ENCODE measurements at places on chromosomes 3 and 15.

DNA sequence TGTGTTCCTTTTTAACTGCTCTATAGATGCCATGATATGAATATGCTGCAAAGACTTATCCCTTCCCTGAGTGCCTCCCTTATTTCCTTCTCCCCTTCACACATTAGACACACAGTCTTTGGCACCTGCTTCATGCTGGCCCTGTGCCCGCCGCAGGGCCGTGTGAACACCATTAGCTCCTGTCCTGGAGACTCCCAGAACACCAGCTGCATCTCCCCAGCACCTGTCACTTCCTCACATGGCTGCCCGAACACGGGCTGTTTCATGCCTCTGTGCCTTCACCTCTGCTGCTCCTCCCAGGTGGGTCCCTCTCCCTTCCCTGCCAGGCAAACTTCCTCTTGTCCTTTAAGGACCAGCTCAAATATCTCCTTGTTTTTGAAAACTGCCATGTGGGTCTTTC, 40.5 kb upstream of the SEC13 start:
- DNase-seq, result no peak

- no peak for DNase-seq
Measured at GRCh38 chr15:36544518-36545466, 34.6 kb upstream of the CDIN1 start.

DNA sequence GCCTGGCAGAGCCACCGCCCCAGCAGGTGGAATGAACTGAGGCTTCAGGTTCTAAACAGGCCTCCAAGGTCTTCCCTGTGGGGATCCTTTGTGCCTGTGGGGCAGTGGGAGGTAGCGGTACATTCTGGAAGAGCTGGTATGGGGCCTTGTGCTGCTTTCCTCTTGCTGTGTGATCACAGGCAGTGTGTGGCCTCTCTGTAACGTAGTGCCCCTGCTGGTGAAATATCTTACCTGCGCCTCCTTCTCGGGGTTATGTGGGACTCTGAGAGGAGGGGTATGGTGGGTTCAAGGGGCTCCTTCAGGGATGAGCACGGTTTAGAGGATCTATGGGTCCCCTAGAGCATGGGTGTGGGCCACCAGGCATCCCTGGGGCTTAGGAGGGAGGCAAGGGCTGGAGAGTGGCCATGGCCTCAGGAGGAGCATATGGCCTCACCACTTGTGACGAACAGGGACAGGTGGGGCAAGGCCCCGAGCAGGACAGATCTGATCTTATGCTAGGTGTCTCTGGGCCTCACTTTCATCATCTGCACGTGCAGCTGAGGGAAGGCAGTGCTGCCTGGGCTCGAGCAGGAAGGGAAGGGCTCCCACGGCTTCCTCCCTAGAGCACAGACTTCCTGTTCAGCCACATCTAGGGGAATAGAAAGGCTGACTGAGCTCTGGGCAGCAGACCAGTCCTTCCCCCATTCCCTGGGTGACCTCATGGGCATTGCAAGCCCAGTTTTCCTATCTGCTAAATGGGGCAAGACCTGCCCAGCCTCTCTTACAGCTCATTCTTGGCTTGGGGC, 1.9 kb upstream of the ALS2CL start:
- DNase-seq, result peak; percentile 81

- peak; percentile 18 for DNase-seq
Measured at GRCh38 chr3:139940622-139941021, 5.6 kb downstream of the CLSTN2 start.

DNA sequence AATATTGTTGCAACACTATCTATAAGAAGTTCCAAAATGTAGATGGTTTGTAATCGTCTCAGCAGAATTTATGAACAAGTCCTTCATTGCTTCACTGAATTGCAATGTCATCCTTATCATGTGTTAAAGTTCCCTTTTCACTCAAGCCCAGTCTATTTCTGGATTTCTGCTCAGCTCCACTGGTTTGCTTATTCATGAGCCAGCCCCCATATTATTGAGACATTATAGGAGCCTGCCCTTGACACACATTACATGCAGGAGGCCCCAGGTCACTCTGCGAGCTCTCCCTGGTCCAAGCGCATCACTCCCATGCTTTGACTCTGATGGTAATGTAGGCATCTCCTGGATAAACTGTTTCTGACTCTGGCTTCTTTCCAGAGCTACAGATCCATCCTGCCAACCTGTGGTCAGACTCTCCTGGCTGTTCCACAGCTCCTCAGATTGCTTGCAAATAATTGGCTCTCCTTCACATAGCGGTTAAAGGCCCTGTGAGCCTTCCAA, 56.9 kb downstream of the ABTB1 start:
- no peak for DNase-seq

GRCh38 chr3:140899363-140899762, 42.3 kb upstream of the SLC25A36 start:
- no peak for DNase-seq

- DNase-seq, result peak; percentile 99
Measured at GRCh38 chr3:150408221-150409124, at the start of gene TSC22D2. TSC22D2 (plus strand) TSS chr3:150408298; CDS start chr3:150409351, 1,053 bp downstream.

DNA sequence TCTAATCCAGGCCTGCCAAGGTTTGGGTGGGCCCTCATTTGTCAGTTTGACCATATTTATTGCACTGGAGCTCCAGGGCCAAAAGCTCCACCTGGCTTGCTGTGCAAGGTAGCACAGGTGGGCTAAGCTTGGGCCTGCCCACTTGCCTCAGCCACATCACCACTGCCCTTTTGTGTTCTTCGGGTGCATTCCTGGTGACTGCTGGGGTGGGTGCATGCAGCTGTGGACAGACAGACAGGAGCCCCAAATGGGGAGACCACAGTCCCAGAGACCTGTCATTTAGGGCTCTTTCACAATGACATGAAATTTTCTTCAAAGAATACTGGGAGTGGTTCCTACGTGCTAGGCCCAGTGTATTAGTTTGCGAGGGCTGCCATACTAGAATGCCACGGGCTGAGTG, 2.7 kb downstream of the MESP2 start:
- no peak for DNase-seq

- no peak for DNase-seq
Measured at GRCh38 chr15:65512189-65512588, 5.3 kb downstream of the DPP8 start.

DNA sequence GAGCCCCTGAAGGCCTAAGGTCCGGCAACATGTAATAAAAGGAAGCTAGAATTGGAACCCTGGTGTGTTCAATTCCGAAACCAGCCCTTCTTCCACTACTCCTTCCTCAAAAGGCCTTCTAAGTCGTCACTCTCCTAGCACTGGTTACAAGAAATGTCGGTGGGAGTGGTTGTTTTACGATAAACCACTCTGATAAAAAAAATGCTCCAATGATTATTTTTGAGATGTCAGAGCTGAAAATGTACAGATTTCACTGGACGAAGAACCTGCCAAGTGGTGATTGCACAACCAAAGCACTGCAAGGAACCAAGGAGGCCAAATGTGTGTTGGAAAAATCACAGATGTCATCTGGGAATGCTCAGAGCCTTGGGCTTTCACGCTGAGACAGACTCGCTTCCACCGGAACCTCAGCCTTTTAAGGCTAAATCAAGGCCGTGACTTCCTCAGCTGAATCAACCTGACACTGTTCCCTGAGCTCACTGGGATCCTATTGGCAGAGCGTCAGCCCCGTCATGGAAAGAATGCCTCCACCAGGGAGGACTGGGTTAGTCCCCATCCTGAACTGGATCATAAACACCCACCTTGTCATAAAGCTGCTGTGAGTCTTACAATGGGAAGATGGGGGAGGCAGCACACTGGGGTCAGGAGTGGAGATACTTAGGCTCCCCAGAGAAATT, 108.1 kb upstream of the THBS1 start:
- DNase-seq, result no peak

DNA sequence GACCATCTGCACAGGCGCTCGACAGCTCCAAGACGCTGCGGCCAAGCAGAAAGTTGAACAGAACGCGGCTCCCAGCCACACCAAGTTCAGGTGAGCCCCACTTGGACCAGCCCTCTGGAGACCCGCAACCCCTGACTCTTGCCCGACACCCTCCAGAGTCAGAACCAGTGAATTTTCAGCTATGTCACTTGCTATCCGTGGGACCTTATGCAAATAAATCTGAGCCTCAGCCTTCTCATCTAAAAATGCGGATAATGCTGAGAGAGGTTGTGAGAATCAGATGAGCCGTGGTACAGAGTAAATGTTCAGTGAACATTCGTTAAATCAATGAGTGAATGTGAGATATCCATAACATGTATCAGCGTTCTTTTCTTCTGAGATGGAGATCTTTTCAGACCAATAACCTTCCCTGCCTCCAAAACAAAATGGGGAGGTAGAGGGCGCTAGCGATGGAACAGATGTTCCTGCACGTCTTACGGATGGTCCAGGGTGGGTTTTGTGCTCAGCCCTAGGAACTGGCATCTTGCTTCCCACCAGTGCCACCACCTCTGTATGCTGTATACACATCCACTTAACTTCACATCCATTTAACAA, 524 bp downstream of the MRPS11 start:
- no peak for DNase-seq

DNA sequence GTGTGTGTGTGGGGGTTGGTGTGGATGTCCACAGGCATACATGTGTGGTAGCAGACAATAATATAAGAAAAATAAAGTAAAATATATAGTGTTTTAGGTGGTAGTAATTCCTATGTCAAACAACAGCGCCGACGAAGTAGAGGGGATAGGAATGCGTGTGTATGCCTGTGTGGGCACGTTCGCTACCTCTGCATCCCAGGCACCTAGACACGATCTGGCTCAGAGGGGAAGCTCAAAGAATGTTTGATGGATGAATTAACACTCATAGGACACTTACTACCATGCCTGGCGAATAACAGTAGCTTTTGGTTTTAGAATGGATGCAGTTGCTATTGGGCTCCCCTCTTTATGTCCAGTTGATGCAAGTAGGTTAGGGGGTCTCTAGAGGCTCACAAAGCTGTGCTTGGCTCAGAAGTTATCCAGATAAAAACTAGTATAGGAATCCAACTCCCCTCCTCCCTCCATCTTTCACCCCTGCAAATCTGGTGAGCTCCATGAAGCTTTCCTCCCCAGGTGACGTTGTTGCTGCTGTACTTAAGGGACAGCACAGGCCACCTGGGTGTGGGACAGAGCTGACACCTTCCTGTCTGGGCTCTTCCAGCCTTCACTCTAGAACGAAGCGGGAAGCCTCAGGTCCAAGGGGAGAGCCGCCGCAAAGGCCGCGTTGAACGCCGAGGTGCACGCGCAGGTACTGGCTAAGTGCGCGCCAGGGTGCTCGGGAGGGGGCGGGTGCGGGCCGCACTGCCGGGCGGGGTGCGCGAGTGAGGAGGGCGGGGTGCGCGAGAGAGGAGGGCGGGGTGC, 192.6 kb upstream of the LYSMD4 start:
- peak; percentile 90 for DNase-seq

DNA sequence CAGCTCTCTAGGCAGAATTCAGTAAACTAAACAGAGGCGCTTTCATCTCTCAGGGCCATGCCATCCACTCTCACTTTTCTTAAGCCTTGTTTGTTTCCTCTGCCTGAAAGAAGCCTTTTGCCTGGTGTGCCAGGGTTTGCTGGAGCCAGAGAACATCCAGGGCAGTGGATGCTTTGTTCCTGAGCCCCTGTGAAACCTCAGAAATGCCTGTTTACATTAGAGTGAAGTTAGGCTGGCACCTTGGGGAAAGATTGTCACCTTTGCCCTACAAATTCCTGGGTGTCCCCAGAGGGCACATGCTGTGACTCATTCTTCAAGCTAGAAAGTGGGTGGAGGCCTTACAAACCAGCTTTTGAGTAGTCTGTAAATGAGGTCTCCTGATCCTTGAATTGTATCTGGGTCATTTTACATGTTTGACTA, 10.7 kb upstream of the TRAK1 start:
- DNase-seq, result no peak

GRCh38 chr3:162072656-162073164, 576.1 kb downstream of the OTOL1 start:
- DNase-seq, result no peak

DNA sequence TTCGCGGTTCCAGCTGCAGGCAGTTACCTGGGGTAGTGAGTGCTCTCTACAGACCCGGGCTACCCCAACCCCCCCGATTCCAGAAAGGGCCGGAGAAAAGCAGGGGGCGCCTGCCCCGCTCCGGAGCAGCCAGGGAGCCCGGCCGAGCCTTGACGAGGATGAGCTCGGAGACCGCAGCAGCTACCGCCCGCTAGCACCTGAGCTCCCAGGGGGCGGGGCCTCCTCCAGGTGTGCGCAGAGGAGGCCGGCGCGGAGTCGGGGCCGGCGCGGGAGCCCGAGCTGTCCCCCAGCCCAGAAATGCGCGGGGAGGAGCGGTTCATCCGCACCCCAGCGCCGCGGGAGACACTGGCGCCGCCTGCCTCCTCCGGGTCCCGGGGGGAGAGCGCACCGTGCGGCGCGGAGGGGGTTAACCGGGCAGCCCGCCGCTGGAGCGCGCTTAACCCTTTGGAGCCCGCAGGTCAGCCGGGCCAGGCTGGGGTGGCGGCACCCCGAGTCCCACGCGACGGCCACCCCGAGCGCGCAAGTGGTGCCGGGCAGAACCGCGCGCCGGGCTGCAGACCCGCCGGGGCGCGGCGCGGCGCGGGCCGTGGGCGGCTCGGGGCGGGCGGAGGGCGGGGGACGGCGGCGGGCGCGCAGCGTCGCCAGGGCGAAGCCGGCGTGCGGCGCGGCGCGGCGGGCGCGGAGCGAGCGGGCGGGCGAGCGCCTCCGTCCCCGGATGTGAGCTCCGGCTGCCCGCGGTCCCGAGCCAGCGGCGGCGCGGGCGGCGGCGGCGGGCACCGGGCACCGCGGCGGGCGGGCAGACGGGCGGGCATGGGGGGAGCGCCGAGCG, at the start of gene CACNA1D:
Gene CACNA1D, plus strand, starts transcription at position 649 of the 829 bp plus-strand sequence. CDS start 556 bp downstream, outside the sequence.
- DNase-seq, result no peak

DNA sequence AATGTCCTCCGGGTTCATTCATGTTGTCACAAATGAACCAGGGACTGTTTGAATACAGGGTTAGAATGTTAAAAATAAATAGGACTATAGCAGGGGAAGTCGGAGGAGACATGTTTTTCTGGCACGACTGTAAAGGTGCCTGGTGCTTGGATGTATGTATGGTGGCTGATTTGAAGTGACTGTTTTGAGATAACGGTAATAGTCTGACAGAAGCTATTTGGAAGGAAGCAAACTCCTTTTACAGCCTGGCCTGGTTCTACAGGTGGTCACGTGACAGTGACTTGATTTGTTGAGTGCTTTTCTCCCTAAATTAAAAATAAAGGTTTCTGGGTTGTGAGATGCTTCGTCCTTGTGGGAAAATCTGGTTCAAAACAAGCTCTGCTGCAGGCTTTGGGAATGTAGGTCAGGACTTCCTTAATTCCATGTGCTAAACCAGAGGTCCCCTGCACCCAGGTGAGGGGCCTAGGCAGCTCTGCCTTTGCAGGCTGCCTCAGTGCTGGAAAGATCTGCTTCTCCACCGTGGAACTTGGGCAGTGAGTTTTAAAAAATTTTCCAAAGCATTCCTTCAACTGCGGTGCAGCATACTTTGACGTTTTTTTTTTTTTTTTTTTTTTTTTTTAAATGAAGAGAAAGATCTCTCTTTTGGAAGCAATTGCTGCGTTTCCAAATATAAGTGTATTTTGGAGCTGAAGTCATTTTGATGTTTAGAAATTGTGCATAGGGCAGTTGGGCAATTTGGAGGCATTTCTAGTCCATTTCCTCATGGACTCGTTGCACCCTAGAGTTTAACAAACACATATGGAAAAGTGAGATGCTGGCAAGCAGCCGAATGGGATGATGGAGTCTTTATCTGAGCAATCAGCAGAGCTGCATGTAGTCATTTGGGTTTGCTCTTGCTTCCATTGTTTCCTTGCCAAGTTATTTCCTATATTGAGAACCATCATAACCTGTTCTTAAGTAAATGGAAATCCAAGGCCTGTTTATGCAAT, 30.9 kb downstream of the ITPR1 start:
- no peak for DNase-seq

- no peak for DNase-seq
Measured at GRCh38 chr3:70726096-70726938, 413.9 kb upstream of the MDFIC2 start.

GRCh38 chr3:194984066-194984465, 286.9 kb downstream of the XXYLT1 start:
- no peak for DNase-seq
